ENCODE measurements at places on chromosomes 13 and 19.

- DNase-seq = peak; percentile 51
Measured at GRCh38 chr19:42420055-42420544, 7.1 kb downstream of the LIPE start.

DNA sequence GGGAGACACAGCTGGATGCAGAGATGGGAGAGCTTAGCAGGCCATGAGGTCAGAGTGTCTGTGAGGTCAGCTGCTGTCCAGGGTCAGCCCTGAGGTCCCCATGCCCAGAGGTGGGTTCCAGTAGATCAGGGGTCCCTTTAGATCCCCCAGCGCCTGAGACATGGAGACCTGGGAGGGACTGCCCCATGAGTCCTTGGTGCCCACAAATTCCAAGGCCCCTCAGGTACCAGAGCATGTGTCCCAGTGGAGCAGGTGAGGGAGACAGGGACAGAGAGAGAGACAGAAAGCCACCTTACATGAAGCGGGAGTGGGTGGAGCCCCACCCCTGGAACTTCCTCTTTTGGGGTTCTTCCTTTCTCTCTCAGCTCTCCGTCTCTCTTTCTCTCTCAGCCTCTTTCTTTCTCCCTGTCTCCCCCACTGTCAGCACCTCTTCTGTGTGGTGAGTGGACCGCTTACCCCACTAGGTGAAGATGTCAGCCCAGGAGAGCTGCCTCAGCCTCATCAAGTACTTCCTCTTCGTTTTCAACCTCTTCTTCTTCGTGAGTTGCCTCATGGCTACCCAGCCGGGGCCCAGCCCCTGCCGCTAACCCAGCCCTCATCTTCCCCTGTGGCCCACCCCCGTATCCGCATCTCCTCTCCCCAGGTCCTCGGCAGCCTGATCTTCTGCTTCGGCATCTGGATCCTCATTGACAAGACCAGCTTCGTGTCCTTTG, at the start of gene CD37:
CD37 (plus strand) TSS at position 336 of the 713 bp plus-strand sequence; CDS start at position 471, 135 bp downstream.
- DNase-seq = no peak

DNA sequence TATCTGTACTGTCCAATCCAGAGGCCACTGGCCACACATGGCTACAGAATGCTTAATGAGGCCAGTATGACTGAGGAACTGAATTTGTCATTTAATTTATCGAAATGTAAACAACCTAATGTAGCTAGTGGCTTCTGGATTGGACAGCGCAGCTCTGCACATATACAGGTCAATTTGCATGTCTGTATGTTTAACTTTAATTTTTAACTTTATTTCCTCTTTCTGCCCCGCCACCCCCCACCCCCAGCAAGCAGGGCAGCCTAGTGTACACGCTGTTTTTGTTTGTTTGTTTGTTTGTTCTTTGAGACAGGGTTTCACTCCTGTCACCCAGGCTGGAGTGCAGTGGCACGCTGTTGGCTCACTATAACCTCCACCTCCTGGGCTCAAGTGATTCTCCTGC, 15.5 kb downstream of the ZSWIM9 start:
- DNase-seq = no peak

DNA sequence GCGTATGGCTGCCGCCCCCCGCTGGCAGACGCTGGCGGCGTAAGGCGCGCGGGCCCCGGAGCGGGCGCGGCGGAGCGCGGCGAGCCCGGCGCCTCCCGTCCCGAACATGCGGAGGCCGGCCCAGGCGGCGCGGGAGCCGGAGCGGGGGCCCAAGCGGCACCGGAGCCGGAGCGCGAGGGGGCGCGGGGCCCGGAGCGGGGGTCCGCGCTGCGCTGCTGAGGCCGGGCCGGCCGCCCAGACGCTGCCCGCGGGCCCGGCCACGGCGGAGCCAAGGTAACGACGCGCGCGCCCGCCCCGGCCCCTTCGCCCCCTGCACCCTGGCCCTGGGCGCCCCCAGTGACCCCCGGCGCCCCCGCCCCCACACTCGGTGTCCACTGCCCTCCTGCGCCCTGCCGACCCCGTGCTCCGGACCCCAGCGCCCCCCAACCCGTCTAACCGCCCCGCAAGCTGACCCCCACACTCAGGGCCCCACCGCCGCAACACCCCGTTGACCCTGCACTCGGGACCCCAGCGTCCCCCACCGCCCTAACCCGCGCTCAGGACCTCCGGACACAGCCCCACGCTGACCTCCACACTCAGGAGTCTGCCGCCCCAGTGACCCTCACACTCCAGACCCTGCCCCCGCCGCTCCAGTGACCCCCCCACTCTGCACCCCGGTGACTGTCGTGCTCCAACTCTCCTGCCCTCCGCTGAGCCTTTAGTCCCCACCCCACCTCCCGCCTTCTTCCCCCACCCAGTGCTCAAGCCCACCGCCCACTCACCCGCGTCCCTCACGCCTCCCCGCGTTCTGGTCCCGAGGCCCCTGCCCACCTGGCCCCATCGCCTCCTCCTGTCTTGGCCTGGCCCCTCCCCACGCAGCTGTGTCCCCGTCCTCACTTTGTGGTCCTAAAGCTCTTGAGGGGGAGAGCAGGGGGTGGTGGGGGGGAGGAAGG, at the start of gene CSNK1G2:
CSNK1G2 (plus strand) TSS at position 27 of the 932 bp plus-strand sequence. CDS start 28,601 bp downstream, outside the sequence.
- no peak for DNase-seq

- no peak for DNase-seq
Measured at GRCh38 chr13:44765001-44765471, 188.9 kb upstream of the TSC22D1 start.

GRCh38 chr13:43368003-43368402, 344.6 kb downstream of the DNAJC15 start:
- DNase-seq = no peak

- no peak for DNase-seq
Measured at GRCh38 chr13:105541565-105541964, 993.9 kb downstream of the EFNB2 start.

DNA sequence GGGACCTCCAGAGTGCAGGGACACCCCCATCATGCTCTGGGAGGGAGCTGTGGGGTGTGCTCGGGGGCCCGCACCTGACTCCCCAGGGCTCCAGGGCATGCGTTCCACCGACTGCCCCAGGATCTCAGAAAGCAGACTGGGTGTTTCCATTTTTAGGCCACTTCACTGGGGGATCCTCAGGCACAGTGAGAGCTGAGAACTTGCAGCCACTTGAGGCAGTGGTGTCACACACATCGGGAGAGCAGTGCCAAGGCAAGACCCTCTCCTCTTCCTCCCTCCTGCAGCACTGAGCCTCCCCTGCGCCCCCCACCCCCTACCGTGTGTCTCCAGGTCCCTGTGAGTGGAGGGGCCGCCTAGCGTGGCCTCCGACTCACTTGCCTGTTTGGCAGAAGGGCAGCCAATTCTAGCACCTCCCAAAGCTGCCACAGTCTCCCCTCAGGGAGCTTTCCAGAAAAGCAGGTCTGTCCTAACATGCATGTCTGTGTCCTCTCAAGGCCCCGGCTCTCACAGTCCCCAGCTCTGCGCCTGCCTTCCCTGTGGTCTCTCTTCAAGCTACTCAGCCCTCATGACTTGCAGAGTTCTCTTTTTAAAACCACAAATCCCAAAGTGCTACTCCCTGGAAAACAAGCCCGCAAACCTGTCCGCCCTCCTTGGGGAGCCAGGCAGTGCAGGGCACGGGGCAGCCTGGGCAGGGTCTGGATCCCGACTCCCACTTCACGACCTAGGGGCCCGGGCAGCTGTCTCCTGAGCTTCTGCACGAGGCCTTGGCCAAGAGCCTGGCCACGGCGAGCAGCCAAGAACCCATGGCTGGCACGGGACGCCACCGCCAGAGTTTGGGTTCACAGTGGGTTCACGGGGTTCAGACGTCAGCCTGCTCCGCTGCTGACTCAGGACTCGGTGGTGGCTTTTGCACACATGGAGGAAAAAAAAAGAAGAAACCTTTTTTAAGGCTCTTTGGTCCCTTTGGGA, 94.1 kb downstream of the STK24 start:
- peak; percentile 77 for DNase-seq

- peak; percentile 76 for DNase-seq
Measured at GRCh38 chr19:47284324-47284899, 9.7 kb downstream of the INAFM1 start.

GRCh38 chr13:40993987-40994386, 25.1 kb downstream of the ELF1 start:
- no peak for DNase-seq

DNA sequence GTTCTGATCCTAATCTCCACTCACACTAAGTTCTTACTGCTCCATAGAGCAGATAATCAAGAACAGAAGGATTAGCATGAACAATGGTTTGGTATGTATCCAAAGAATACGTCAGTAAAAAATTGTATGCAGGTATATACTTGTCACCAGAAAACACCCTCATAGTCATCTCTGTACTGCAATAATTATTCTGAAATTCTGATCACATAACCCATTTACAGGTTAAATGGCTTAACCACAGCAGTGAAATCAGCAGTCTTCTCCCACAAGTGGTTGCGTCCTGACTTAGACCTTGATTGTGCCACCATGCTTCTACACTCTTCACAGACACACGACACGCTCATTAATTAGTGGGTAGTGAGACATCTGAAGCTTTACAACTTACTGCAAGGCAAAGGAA, 50.9 kb downstream of the LNX2 start:
- DNase-seq = no peak

DNA sequence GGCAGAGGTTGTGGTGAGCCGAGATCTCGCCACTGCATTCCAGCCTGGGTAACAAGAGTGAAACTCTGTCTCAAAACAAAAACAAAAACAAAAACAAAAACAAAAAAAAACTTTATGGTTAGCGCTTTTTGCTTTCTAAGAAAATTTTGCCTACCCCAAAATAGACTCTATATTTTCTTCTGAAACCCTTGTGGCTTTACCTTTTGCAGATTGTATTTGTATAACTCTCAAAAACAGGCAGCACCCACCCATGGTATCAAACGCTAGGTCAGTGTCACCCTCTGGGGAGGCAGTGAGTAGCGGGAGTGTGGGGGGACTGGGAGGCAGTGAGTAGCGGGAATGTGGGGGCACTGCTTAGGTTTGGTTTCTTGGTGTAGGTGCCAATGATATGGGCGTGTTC, 7.5 kb upstream of the SLC39A3 start:
- no peak for DNase-seq

- no peak for DNase-seq
Measured at GRCh38 chr13:102678339-102679107, 16.3 kb downstream of the METTL21C start.

- DNase-seq = no peak
Measured at GRCh38 chr13:104967836-104968630, 1567.4 kb downstream of the EFNB2 start.

- no peak for DNase-seq
Measured at GRCh38 chr19:11457831-11458230, 22.4 kb downstream of the PRKCSH start.

DNA sequence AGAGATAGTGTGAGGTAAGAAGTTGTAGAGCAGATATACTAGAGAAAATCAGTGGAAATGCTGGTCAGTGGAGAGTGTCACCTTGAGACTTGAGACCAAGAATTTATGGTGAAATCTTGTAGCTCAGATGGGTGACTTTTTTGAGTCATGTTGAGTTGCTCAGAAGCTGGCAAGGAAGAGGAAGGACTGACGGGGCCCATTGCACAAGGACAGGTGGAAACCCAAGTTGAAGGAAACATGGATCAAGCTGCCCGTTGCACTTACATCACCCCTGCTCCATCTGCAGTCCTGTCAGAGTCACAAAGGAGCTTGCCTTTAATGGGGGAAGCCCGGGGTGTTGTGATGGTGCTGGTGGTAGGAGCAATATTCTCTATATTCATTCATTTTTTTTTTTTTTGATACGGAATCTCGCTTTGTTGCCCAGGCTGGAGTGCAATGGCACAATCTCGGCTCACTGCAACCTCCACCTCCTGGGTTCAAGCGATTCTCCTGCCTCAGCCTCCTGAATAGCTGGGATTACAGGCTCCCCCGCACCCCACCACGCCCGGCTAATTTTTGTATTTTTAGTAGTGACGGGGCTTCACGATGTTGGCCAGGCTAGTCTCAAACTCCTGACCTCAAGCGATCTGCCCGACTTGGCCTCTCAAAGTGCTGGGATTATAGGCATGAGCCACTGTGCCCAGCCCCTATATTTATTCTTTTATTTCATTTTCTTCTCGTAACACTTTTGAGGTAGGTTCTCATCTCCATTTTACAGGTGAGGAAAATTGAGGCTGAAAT, 27.4 kb downstream of the UBAC2 start:
- DNase-seq = no peak

GRCh38 chr13:46334035-46334822, 52.8 kb downstream of the RUBCNL start:
- no peak for DNase-seq

DNA sequence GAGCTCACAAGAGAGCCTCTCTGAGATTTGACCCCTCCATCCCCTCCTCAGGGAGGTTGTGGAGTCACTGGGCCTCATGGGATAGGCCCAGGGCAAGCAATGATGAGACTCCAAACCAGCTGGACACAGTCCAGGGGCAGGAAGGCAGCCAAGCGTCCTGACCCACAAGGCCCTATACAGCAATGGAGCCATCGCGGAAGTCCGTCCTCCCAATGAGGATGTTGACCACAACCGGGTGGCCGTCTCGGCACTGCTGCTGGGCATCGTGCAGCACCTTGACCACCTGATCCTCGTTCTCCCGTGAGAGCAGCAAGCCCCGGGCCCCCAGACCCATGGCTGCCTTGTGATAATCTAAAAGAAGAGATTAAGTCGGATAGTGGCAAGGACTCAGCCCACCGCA, 7.9 kb downstream of the SYDE1 start:
- no peak for DNase-seq

- peak; percentile 32 for DNase-seq
Measured at GRCh38 chr13:33110713-33111413, 94.6 kb downstream of the KL start.

GRCh38 chr13:98490866-98491265, 86.0 kb downstream of the STK24 start:
- DNase-seq = no peak

GRCh38 chr19:48194041-48194843, 23.8 kb downstream of the ZSWIM9 start:
- peak; percentile 24 for DNase-seq

DNA sequence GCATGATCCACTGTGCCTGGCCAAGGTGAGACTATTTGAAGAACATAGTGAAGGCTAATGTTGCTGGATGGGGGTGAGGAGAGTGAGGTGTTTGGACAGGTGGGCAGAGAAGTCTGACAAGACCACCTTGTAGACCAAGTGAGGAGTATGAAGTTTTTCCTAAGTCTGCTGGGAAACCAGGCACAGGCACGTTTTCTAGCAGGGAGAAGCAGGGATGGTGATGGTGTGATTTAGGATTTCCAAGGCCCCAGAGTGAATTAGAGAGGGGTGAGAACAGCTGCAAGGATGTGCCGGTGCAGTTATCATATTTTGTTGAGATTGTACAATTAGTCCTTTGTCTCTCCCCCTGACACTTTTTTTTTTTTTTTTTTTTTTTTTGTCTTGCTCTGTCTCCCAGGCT, 5.6 kb upstream of the PKN1 start:
- no peak for DNase-seq

GRCh38 chr19:17184371-17184841, 30.8 kb upstream of the USE1 start:
- DNase-seq = no peak

GRCh38 chr19:4713384-4713951, 10.2 kb downstream of the DPP9 start:
- DNase-seq = peak; percentile 91

- no peak for DNase-seq
Measured at GRCh38 chr13:70310396-70311119, 202.3 kb upstream of the KLHL1 start.

GRCh38 chr13:75480671-75481175, 1.2 kb downstream of the TBC1D4 start:
- peak; percentile 53 for DNase-seq

Data from cardiac muscle cell (in vitro differentiated cells and primary cell).